Activated CD8-positive, alpha-beta memory T cell treated with anti-CD3 and anti-CD28 coated beads, Interleukin-2, amount 10 ng/mL, durations not matched to agents 7 days and 5 days (primary cell): ENCODE measurements at places on chromosomes 4 and X. TPM values are rescaled to one million over a fixed set of nuclear protein-coding genes. Genes with fewer than 3 reads are reported as not detected.

CABS1 gene
- not detected for total RNA-seq

LRP2BP gene
- 1.3 TPM for total RNA-seq

SMR3B gene
- total RNA-seq = not detected

- no peak overlapping the region for H3K4me3 ChIP-seq
- H3K27me3 ChIP-seq = no peaks in the 10 kb centered on the region
- H3K4me1 ChIP-seq = no peaks in the 10 kb centered on the region
- DNase-seq = no peak
- no peak overlapping the region for H3K27ac ChIP-seq
- no peaks in the 10 kb centered on the region for H3K36me3 ChIP-seq
These were observed 464.4 kb upstream of the BOD1L1 start for GRCh38 chr4:14091966-14092365.

DNA sequence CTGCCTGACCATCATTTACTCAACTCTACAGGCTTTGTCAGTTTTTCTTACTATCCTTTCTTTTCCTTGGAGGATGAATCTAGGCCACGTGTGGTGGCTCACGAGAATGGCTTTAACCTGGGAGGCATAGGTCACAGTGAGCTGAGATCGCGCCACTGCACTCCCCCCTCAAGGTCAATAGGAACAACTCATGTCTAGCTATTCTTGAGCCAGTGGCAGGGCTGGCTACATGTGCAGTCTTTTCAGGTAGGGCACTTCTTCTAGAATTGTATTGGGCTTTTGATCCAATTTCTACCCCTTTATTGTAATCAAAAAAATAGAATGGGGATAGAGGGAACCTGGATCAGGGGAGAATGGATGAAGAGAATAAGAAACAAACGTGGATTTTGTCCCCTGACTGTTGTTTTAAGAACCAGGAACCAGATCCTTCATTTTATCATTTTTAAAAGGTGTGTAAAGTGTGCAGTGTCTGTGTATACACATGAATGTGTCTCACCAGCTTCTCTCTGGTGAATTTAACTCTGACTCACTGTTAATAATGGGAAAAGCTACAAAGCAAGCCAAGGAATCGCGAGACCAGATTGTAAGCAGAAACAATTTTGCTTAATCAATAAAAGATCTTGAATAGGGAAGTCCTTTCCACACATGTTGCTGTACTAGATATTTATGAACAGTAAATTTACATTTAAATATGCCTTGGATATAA lies 283.9 kb upstream of the GPC4 start:
- peaks cover 4% of the 10 kb centered on the region for H3K27me3 ChIP-seq
- no peak for DNase-seq
- no peaks in the 10 kb centered on the region for H3K36me3 ChIP-seq
- no peak overlapping the region for H3K27ac ChIP-seq
- no peak overlapping the region for H3K4me3 ChIP-seq

DNA sequence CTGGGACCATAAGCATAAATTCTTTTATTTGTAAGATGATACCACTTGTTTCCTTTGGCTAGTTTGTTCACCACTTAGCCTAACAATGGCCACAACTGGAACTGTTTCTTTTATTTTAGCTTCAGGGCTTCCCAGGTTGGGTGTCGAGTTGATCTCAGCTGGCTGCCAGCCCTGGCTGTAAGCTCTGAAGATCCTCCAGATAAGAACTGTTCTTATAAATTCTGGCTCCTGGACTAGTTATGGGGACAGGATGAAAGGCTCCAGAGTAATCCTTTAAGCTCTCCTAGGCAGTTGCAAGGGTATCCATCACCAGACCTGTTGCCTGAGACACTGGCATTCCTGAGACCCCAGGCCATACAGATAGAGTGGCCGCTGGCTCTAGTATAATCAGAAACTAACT lies 129.4 kb upstream of the ACSL4 start:
- H3K27ac ChIP-seq = no peak overlapping the region
- H3K27me3 ChIP-seq = peaks cover 3% of the 10 kb centered on the region
- peaks cover 1% of the 10 kb centered on the region for H3K4me1 ChIP-seq
- no peak overlapping the region for H3K4me3 ChIP-seq
- DNase-seq = no peak

DNA sequence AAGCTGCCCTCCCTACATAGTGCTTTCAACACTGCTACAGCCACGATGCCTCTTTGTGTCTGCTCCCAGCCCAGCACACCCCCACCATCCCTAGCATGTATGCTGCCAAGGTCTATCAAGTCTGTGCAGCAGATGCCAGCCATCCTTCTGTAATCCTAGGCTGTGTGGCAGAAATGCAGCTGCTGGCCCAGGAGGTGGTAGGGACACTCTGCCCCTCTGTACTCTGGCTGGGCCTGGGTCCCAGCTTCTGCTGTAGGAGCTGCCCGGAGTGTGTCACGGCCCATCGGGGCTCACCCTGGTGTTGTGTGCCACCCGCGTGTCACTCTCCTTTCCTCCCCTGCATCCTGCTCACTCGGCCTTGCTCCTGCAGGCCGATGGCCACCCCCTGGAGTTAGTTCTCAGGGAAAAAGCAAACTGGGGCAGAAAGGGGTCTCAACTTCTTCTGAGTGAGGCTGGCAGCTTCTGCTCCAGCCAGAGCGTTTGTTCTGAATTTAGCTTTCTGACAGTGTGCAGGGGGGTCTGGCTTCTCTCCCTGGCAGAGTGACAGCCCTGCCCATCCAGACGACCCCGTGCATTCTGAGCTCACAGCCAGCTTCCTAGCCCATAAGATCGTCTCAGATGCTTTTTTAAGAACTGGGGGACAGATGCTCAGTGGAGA lies 22.7 kb downstream of the PSAPL1 start:
- H3K36me3 ChIP-seq = no peaks in the 10 kb centered on the region
- no peak overlapping the region for H3K27ac ChIP-seq
- H3K4me1 ChIP-seq = no peaks in the 10 kb centered on the region
- H3K27me3 ChIP-seq = peaks cover 8% of the 10 kb centered on the region

DNA sequence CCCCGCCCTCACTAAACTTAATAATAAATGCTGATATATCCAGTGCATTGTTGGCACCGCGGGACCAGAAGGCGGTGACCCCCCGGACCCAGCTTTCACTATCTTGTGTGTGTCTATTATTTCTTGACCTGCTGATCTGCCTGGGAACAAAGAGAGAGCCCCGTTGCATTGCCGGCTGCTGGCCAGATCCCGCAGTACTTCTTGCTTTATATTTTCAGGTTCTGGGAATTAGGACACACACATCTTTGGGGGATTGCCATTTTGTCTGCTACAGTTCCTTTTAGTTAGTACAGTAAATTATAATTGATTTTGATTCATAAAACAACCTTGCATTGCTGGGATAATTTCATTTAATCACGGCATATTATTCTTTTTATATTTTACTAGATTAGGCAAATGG lies 2.2 kb upstream of the RTL8B start:
- H3K36me3 ChIP-seq = no peaks in the 10 kb centered on the region
- peaks cover 13% of the 10 kb centered on the region for H3K4me1 ChIP-seq
- no peak overlapping the region for H3K27ac ChIP-seq
- DNase-seq = no peak
- H3K27me3 ChIP-seq = peaks cover 73% of the 10 kb centered on the region

GRCh38 chrX:153551135-153551534 lies 33.7 kb downstream of the ATP2B3 start:
- no peaks in the 10 kb centered on the region for H3K27me3 ChIP-seq
- no peak overlapping the region for H3K27ac ChIP-seq
- no peak for DNase-seq
- H3K36me3 ChIP-seq = no peaks in the 10 kb centered on the region
- H3K4me3 ChIP-seq = no peak overlapping the region
